Stimulated activated naive B cell treated with anti-CD40 and anti-IgM and Interleukin-4, amounts not matched to agents 10 μg/mL and 1 μg/mL and 100 μg/mL, for 72 hours (primary cell): ENCODE measurements at places on chromosomes 4 and X.

DNA sequence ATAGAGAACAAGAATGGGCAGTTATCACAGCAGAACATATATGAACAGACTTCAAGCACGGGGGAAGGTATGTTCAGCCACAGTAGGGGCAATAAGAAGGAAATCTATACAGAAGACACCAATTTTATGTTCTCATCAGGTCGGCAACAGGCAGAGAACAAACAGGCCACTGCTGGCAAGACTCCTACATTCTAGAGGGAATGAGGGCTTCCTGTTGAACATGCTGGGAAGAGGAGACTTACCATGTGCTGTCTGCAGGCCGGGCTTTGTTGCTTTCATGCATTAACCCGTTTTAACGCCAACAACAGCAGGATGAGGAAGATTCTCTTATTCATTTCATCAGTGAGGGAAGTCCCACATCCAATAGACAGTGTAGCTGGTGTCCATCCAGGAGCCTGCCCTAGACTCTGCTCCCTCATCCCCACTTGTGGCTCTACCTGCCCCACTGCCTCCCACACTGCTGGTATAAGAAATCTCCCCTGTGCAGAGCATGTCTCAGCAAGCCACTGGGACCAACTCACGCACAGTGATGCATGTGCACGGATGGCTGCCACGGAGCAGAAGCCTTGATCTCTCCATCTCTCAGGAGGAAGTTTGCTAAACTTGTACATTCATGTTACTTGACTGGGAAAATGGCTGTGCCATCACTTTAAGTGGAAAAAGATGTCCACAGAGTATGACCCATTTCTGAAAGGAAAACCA lies 84.5 kb downstream of the ACOX3 start:
- H3K4me3 ChIP-seq = no peak overlapping the region
- DNase-seq = no peak
- H3K27ac ChIP-seq = no peak overlapping the region
- H3K36me3 ChIP-seq = no peaks in the 10 kb centered on the region
- H3K4me1 ChIP-seq = no peaks in the 10 kb centered on the region

DNA sequence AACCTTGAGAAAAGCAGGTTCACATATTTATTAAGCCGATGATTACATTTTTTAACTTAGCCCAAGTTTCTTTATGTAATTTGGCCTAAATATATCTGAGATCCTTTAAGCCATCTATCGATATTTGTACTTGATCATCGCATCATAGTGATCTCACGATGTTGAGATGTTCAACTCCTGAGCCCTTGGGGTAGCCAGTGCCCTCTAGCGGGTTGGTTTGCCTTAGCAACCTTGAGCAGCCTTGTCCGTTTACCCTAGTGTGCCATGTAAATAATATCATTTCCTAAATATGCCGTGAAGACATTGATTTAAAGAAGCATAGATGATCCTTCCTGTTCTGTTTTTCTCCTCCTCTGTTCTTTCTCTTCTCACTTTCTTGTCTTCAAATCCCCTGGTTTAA lies 432.2 kb downstream of the RPA4 start:
- no peak for DNase-seq
- H3K27ac ChIP-seq = no peak overlapping the region
- H3K27me3 ChIP-seq = no peaks in the 10 kb centered on the region
- no peak overlapping the region for H3K4me3 ChIP-seq
- no peaks in the 10 kb centered on the region for H3K4me1 ChIP-seq

GRCh38 chr4:26086621-26087441 lies 172.8 kb downstream of the SMIM20 start:
- H3K27me3 ChIP-seq = peaks cover 15% of the 10 kb centered on the region
- H3K27ac ChIP-seq = no peak overlapping the region
- DNase-seq = no peak

DNA sequence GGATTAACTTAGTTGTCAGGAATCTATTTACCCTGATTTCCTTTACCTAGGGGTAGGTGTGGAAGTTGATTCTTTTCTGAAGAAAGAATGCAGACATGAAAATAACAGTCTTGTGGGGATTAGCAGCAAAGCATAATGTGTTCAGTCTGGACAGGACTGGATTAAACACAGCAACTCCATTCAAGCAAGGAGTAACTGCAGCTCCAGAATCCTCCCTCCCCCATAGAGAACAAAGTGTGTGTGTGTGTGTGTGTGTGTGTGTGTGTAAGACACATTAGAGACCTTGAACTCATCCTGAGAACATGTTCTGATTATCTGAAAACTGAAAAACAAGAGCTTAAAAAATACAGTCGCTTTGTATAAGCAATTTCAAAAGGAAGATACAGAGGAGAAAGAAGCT lies 9.3 kb downstream of the C4orf54 start:
- no peaks in the 10 kb centered on the region for H3K4me1 ChIP-seq
- DNase-seq = no peak
- no peak overlapping the region for H3K4me3 ChIP-seq
- peaks cover 16% of the 10 kb centered on the region for H3K27me3 ChIP-seq

- H3K27me3 ChIP-seq = no peaks in the 10 kb centered on the region
- DNase-seq = no peak
- no peak overlapping the region for H3K4me3 ChIP-seq
Observed at GRCh38 chr4:147498031-147498660, 17.2 kb downstream of the EDNRA start.

DNA sequence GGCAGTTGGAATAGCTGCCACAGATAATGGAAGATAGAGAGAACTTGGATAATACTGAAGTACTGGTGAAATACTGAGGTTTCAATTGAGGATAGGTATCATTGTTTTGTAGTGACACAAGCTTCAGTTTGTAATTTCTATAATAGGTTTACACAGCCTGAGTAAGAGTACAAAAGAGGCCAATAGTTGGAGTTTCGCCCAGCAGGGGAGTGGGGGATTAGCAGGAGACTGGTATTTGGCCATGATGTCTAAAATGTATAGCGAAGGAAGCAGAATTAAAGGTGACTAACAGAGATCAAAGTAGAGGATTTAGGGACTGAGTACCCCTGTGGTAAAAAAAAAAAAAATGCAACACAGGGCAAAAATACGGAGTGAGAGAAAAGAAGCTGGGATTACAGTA lies 129.5 kb downstream of the KCTD8 start:
- H3K4me3 ChIP-seq = no peak overlapping the region
- H3K27ac ChIP-seq = no peak overlapping the region
- DNase-seq = no peak
- H3K36me3 ChIP-seq = no peaks in the 10 kb centered on the region
- no peaks in the 10 kb centered on the region for H3K27me3 ChIP-seq
- H3K4me1 ChIP-seq = no peaks in the 10 kb centered on the region

DNA sequence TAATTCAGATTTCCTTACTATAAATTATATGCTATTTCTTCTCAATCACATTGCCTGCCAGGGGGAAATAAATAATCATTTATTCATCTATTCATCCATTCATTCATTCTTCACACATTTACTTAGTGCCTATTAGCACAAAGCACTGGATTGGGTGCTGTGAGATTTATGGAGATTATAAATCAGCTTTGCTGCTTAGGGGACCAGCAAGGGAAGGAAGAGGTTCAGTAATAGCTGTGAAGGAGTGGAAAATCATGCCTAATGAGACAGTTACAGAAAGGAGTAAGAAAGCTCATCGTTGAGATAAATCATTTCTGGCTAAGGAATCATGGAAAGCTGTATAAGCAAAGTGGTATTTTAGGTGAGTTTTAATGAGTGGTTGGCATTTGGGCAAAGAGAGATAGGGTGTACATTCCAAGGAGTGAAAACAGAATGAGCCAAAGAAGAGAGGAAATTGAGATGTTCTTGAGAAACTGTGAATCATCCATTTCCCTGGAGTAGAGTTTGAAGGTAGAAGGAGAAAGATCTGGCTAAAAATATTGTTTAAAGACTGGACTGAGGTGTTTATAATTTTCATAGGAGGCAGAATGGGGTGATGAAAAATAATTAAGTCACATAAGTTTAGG lies 9.6 kb downstream of the ARSJ start:
- no peak overlapping the region for H3K27ac ChIP-seq
- no peaks in the 10 kb centered on the region for H3K36me3 ChIP-seq
- peaks cover 25% of the 10 kb centered on the region for H3K27me3 ChIP-seq
- no peak for DNase-seq
